ENCODE measurements at places on chromosomes 6 and 20.

DNA sequence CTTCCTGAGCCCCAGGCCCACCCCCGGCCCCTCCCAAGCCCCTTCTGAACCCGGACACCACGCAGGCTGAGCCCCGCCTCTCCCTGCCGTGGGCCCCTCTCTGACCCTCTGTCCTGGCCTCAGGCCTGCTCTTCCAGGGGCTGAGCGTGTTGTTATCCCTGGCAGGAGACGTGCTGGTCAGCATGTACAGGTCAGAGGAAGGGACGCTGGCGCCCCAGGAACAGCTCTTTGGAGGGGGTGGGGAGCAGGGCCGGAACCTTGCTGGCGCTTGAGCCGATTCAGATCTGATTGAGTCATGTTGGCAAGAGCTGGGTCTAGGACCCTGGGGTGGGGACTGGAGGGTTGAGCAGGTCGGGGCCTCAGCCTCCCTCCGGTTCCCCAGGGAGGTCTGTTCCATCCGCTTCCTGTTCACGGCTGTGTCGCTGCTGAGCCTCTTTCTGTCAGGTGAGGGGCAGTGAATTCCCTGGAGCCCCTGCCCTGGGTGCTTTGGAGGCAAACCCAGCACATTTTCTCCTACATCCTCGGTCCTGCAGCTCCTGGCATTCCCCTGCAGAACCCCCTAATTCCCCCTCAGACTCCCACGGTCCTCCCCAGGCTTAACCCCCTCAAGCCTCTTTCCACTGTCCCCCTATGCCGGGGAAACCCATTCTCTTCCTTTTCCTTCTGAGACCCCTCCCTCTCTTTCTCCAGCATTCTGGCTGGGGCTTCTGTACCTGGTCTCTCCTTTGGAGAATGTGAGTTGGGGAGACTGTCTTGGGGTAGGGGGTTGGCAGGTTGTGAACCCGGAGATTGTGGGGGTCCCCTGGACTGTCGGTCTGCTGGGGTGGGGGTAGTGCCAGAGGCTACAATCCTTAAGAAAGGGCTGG, 2.0 kb downstream of the SPAG4 start:
- DNase-seq, result peak; percentile 14

GRCh38 chr6:139452148-139452876, 77.9 kb upstream of the CITED2 start:
- DNase-seq, result no peak

GRCh38 chr6:39440039-39440426, 117.5 kb upstream of the KCNK16 start:
- DNase-seq, result no peak

- DNase-seq, result no peak
Measured at GRCh38 chr6:13400772-13401171, 72.4 kb upstream of the TBC1D7 start.

GRCh38 chr6:32107406-32107805, 1.7 kb downstream of the TNXB start:
- DNase-seq, result no peak

DNA sequence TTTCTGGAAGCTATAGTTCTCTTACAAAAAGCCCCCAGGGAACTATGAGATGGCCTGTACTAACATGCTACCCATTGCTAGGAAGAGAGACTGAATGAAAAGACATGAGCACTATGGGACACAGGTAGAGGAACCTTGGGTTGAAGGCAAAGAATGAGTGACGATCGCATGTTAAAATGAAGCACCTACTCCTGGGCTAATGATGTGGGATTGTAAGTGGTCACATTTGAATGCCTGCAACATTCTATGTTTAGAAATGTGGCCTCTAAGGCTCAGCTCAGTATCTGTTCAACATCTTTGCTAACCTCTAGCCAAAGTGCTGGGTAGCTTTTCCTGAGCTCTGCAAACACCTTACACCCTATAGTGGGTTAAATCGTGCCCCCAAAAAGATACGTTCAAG, 5.2 kb upstream of the ZC3H12D start:
- no peak for DNase-seq

- no peak for DNase-seq
Measured at GRCh38 chr20:63567386-63568169, 6.5 kb downstream of the HELZ2 start.

DNA sequence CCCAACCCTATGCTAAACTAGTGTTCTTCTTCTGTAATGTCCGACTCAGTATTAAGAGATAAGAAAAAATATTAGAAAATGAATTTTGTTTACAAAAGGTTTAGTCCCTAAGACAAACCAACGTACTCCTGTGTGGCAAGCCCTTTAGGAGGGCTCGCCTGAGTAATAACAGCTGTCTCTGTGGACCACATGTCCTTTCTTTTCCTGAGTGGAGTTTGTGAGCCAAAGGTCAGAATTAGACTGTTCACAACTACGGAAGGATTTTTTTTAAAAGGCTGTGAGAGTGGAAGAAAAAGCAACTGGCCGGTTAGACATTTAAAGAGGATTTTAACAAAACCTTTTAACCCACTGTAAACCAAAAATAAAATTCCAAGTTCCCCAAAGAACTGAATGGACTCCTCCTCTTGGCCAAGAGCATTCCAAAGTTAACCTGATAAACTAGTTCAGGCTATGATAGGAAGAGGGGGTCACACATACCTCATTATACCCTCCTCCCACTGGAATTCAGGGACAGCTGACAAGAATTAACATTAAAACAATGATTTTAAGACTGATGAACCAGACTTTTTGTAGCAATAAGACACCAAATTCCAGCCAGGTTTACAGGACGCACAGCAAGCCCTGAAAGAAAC, 43.5 kb downstream of the FAM184A start:
- DNase-seq, result no peak

DNA sequence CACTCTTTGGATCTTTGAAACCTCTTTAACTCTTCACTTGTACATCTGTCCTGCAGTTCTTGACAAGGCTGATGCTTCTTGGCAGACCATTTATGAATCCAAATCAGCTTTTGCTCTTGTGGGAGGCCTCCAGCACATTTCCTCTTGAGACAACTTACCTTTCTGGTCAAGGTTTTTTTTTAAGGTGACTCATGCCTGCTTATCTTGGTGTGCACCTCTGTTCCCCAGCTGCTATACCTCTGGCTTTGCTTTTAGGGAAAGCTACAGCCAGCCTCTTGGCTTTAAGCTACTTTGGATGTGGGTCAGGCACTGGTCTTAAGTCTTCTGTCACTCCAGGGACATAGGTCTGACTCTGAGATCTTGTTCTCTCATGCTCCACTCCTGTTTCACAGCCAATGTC, 106.5 kb downstream of the PHF3 start:
- DNase-seq, result no peak

GRCh38 chr6:154071236-154071635, 32.2 kb downstream of the OPRM1 start:
- no peak for DNase-seq

GRCh38 chr6:170025341-170025911, 265.5 kb downstream of the DLL1 start:
- no peak for DNase-seq

DNA sequence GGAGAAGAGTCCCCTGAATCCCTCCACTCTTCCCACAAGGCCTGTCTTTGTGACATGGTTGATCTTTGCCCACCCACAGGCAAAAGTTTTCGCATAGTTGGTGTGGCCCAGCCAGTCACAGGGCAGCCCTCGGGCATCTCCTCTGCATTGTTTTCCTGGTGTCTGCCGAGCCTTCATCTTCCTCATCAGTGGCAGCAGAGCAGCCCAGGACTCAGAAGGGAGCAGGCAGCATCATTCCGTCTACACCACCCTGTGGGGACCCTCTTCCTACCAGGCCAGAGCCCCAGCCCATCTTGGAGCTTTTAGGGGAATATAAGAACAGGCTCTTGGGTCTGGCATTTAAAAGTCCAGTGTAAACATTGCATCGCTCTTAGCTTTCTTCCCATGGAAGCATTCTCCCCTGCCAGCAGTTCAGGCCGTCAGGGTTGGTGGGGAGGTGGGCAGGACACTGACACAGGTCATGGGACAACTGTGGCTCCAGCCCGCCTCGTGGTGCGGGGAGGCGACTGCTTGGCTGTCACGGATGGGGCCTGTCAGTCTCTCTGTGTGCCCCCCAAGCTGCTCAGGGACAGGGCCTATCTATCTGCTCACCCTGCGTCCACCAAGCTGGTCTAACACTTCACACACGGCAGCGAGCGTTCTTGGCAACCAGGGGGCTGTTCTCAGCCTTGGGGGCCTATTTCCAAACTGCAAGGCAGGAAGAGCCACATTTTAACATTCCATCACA, 38.3 kb downstream of the PDRG1 start:
- no peak for DNase-seq

DNA sequence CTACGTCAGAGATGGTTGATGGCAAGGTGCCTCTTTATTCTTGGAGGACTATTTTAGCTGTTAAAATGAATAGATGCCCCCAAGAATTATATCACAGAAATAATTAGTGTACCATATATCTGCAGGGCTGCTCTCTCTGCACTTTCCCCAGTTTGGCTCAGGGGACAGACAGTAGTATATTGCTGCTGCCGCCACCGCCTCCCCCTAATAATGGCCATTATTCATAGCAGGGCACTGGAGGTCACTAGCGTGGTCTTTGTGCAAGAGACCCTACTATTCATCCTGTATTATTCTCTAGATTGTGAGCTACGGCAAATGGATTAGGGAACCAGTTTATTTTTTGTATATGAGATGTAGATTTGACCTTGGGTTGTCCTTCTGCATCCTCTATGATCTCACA, 11.0 kb downstream of the HDGFL1 start:
- no peak for DNase-seq

DNA sequence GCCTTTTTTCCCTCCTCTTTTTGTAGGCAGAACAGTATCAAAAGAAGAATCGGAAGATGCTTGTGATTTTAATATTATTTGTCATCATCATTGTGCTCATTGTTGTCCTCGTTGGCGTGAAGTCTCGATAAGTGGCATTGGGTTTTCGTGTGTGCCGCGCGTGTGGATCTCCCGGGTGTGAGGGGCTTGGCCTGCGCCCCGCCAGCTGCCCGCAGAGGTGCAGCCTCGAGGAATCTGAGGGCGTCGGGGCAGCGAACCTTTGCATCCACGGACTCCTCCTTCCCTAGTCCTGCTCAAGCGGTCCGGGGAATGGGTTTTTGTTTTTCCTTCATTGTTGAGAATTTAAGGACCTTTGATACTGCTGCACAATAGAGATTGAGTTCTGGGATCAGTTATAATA, 16.4 kb upstream of the NPEPL1 start:
- no peak for DNase-seq

DNA sequence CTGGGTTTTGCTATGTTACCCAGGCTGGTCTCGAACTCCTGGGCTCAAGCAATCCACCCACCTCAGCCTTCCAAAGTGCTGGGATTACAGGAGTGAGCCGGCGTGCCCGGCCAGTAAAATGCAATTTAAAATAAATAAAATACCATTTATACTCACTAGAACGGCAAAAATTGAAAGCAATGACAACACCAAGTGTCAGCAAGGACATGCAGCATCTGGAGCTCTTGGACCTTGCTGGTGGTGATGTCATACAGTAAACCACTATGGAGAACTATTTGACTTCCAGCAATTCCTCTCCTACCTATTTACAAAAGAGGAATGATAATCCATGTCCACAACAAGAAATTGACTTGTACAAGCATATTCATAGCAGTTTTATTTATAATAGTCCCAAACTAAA, 105.7 kb upstream of the PHACTR1 start:
- no peak for DNase-seq

DNA sequence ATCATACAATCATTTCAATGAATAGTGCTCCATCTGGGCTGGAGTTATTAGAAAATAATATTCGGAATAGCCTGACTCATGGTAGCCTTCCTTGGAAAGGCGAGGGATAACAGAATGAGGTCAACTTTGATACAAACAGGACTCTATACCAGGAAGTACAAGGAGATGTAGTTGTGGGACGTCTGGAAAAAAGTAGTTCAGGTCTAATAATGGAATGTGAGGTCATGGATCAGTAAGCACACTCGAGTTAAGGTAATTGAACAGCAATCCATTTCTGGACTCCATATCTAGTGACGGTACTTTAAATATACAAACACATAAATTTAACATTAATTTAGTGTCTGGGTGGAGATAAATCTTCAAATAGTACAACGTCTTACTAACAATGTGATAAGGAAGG, 1204.0 kb upstream of the ADGRB3 start:
- DNase-seq, result no peak

GRCh38 chr6:17628873-17629272, 28.8 kb downstream of the FAM8A1 start:
- no peak for DNase-seq

- DNase-seq, result no peak
Measured at GRCh38 chr20:2314759-2315439, 19.1 kb downstream of the TGM3 start.

DNA sequence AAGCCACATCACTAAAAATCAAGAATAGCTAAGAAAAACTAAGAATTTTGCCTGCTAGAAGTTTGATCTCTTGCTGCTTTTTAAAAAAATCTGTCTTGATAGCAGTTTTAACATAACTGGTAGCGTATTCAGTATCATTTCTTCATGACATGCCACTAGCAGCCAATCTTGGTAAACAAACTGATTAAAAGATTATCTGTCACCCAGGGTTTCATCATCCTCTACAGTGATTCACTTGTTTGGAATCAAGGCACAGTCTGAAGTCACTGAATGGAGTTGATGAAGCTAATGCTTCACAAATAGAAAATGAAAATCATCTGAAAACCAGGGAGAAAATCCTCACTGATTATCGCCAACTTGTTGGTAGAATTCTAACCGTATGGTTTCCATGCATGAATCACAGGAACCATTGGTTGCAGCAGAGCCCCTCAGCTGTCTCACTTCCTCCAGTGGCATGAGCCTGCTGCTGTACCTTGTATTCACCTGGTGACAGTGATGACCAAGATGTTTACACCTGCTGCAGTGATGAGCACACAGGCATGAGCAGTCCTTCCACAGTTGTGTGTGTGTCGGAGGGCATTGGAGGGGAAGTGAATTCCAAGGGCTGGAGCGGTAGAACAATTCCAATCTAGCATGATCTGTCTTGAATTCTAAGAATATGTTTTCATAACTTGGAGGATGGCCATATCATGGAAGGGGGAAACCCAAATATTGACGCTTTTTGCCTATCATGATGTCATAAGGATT, 275.0 kb downstream of the KHDC1L start:
- DNase-seq, result no peak

DNA sequence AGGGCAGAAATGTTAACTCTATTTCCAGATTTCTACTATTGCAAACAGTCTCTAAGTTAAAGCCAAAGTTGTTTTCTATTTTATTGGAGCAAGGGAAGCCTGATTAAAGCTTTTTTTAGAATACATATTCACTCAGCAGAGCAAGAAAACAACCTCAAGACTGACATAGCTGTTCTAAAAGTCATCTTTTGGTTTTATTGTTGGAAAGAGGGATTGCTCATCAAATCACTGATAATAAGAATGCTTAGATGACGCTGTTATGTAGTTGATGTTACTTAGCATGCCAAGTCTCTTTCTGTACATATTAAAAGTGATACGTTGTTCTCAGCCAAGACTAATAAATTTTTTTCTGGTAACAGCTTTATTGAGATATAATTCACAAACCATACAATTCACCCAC, 172.6 kb upstream of the LAMA2 start:
- no peak for DNase-seq

All from NCI-H2081 treated with DMSO at 0.1 percent for 48 hours (cell line).